ENCODE measurements at places on chromosomes 3 and 15.

GRCh38 chr15:93341164-93341563 lies 252.2 kb upstream of the RGMA start:
- no peak for DNase-seq

DNA sequence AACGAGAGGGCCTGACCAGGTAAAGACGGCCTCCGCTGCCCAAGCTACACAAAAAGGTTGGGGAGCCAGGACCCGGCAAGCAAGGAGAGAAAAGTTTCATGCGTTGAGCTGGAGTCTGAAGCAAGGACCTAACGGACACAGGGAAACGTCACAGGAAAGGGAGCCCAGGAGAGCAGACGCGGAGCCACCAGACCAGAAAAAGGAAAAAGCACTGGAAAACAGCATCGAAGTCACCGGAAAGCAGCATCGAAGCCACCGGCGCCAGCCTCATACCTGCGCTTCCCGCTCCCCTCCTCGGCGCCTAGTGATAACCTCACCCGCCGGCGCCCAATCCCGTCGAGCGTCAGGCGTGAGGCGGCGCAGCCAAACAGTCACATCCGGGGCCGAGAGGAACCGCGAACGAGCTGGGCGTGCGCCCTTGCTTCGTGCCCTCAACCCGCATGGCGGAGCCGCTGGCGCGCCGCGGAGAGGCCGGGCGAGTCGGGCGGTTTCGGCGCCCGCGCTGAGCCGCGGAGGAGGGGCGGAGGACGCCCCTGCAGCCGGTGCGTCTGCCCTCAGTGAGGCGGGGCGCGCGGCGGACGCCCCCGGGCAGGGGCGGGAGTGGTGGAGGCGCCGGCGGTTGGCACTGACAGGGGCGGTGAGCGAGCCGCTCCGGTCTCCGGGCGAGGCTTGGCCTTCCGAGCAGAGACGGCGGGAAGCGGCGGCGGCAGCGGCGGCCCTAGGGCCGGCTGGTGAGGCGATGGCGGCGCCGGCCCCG lies at the start of the genes FBXO45 and WDR53:
Gene FBXO45 (plus strand): TSS at position 415 of the 757 bp plus-strand sequence. CDS start 325 bp downstream, at position 740.
Gene WDR53 (minus strand): TSS at position 309 of the 757 bp plus-strand sequence. CDS start 7,079 bp downstream, outside the sequence.
- peak; percentile 98 for DNase-seq

DNA sequence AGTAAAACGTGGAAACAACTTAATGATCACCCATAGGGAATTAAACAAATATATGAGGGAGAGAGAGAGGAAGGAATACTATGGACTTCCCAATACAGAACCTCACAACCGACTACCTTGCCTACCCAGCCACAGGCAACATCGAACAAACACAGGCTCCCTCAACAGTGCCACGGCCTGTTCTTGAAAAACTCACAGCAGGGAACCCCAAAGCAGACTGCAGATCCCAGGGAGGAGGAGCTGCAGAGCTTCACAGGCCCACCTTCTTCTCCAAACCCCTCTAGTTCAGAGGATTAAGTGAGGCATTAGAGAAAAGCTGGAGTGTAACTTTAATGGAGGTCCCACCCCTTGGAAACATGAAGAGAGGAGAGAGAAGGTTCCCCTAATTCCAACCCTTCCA lies 110.2 kb downstream of the ST8SIA2 start:
- DNase-seq, result no peak

DNA sequence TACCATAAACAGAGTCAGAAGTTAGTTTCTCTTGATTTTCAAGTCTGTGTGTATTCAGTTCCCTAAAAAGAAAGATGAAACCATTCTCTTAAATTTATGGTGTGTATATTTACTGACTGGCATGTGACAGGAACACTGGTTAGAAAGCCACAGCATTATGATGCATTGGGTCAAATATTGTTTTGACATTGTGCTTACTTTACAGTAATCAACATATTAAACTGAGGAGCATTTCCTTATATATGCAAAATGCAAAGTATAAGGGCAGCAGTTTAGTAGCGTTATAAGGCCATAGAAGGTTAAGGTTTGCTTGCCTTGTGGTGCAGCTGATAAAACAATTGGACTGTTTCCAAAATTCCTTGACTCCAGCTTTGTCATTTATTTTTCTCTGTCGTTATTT lies 72.9 kb downstream of the EPHA3 start:
- no peak for DNase-seq

- DNase-seq, result no peak
Measured at GRCh38 chr3:136667081-136667480, 85.1 kb downstream of the STAG1 start.

DNA sequence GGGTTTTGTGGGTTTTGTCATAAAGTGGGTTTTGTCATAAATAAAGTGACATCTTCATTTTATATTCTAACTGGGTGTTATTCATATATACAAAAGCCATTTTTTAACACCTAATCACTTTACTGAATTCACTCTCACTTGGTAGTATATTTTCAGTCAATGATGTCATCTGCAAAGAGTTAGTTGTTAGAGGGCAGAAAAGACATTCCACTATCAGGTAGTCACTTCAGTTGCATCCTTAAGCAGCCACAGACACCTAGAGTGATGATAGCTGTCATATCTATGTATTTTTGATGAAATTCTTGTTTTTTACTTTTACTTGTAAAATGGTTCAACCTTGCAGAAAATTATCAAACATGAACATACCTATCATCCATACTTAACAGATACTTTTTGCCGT lies 89.0 kb downstream of the DHX36 start:
- DNase-seq, result no peak
